ENCODE measurements at places on chromosomes 12 and 14.
A peak's percentile ranks its signal among the peaks of the same experiment; 100 is the strongest.

- DNase-seq = peak; percentile 29
Observed at GRCh38 chr12:120536064-120536791, 2.1 kb downstream of the RNF10 start.

- DNase-seq = no peak
Observed at GRCh38 chr14:99829450-99829849, 36.2 kb downstream of the EML1 start.

DNA sequence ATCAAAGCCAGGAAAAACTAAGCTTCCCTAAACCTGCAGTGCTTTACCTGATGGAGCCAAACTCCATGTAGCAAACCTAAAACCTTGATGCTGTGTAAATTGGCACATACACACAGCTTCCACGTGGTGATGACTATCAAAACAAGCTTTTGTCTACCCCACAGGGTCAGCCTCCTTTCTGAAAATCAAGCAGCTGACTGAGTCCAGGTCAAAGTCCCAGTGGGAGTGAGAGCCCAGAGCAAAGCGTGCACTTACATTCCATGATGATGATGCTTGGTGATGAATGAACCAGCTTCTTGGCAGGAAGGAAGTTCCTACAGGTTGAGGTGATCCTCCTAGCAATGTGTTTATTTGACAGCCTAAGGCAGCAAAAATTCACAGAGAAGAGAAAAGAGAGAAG, 630.0 kb upstream of the TBX3 start:
- no peak for DNase-seq

GRCh38 chr14:65208548-65208947, 106.2 kb upstream of the MAX start:
- DNase-seq = peak; percentile 36

DNA sequence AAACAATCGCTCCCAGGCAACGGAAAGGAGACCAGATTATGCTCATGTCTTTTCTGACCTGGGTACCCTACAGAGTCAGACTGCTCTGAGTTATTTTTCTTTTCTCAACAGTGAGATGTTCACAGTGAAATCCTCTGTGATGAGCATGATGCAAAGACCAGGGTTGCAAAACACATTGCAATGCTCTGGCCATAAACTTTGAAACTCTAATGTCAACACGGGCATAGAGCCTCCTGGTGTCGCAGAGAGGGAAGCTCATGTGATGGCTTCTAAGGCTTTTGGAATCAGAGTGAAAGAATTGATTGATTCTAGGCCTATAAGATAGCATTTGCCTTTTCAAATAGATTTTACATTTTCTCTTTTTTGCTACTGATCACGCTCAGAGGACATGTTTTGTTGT, 193.4 kb downstream of the RASSF9 start:
- DNase-seq = no peak

GRCh38 chr12:48351022-48351708, 446 bp upstream of the ZNF641 start:
- no peak for DNase-seq

DNA sequence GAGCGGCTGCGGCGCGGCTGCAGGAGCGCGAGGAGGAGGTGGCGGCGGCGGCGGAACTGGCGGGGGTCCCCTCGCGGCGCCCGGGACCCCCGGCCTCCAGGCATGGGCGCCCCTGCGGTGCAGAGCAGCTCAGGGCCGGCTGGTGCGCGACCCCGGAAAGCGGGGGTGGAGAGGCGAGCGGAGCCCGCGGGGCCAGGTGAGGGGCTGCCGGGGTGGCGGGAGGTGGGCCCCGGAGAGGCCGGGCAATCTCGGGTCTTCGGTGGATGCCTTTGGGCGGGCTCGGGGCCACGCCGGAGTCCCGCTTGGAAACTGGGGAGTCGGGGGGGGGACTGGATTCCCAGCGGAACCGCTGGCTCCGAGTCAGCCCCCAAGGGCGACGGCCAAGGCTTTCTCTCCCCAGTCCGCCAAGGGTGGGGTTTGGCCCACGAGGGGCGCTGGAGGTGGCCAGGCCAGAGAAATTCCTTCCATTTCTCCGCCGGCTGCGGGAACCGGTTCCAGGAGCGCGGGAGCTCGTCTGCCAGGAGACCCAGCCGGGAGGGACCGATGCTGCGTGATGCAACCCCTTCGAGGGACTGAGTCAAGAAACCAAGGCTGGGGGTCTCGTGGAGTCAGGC, 13.9 kb upstream of the NR4A1 start:
- no peak for DNase-seq

- no peak for DNase-seq
Observed at GRCh38 chr14:55799508-55800095, 219.6 kb downstream of the KTN1 start.

DNA sequence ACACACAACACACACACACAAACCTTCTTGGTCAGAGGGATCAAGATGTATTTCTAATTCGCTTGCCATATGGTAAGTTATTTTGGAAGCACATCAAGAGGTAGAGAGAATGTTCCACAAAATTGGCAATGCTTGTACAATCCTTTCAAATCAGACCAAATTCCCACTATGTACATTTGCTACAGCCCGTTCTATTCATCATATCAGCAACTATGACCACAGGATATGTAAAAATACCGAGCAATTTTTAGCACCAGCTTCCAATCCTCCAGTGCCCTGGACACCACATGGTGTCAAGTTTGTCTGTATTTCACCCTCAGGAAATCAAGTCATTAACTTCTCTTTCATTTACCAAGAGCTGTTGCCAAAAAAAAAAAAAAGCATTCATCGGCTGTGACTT, 21.2 kb downstream of the TBX5 start:
- DNase-seq = no peak

- peak; percentile 49 for DNase-seq
Observed at GRCh38 chr12:121400332-121401139, 618 bp downstream of the RNF34 start.

DNA sequence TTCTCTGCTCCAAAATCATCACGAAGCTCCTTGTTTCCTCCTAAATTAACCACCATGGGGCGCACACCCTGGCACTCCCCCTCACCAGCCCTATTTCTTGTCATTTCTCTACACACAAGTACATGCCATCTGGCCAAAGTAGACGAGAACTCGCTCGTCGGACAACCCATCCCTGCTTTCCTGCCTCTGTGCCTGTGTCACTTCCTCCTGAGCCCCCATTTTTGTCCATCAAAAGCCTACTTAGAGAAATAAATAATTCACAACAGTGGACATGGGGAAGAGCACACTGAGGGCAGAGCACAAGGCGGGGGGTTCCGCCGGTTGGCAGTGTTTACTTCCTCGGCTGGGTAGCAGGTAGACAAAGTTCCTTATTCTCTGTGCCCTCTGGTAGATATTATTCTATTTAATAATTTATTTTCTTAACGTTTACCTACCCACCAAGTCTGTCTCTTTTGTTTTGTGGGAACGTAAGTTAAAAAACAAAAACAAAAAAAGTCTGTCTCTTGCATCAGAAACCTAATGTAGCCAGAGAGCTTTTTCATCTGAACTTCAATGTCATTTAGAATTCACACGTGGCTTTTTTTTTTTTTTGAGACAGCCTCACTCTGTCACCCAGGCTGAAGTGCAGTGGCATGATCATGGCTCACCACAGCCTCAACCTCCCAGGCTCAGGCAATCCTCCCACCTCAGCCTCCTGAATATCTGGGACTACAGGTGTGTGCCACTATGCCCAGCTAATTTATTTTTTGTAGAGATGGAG, 6.0 kb downstream of the VPS37B start:
- DNase-seq = no peak

GRCh38 chr14:93059917-93060545, 55.7 kb downstream of the ITPK1 start:
- DNase-seq = no peak

DNA sequence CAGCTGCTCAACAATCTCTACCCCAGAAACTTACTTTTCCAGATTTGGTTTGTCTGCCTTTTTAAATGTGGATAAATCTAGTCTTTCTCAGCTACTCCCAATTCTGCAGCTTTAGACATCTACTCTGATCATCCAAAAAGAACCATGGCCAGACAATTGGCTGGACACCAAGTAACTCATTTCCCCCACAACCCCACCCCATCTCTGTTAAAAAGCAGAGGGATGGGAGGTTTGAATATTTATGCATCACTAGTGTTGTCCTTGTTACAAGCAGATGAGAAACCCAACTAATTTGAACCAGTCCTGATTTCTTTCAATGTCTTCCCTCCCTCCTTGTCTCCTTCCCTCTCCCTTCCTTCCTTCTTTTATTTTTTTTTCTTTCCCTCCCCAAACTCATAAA, 391.9 kb downstream of the GALC start:
- DNase-seq = no peak

- no peak for DNase-seq
Observed at GRCh38 chr12:31726575-31726974, 2.2 kb downstream of the AMN1 start.

DNA sequence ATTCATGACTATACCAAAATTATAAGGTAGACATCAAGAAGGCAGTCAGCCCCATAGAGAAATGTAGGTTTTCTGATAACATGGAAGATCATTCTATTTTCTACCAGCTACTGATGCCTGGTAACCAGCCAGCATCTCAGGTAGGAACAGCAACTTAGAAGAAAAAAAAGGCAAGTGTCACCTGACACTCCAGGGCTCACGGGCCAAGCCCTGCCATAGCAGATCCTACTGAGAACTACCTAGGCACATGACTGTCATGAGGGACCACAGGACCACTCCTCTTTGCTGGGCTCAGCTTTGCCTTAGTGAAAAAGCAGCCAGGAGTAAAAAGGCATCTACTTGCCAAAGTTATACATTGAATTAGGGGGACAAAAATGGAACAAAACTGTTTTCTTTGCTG, 33.4 kb downstream of the CORO1C start:
- no peak for DNase-seq

- DNase-seq = no peak
Observed at GRCh38 chr12:69459477-69459876, 10.7 kb upstream of the FRS2 start.

Data from CD4-positive, alpha-beta T cell treated with Interleukin-15 for 1 hour (primary cell).